Type B pancreatic cell (in vitro differentiated cells): ENCODE measurements at places on chromosomes 2 and 18. TPM values are rescaled to one million over a fixed set of nuclear protein-coding genes. Genes with fewer than 3 reads are reported as not detected.

DNA sequence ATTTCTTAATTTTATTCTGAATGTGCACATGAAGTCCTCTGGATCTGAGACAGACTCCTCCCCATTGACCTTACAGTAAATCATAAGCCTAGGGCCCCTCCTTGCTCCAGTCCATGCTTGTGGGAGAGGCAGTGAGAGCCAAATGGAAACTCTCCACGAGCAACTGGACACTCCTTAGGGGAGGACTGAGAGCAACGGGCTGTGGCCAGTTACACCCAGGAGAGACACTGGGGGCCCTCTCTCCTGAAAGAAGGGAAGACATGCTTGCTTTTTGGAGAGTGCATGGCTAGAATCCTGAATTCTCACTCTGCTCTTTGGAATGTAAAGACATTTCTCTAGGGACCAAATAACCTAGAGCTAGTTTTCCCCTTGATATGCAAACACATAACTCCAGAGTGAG lies 49.0 kb upstream of the BIN1 start:
- H3K4me3 ChIP-seq, result no peak overlapping the region
- no peaks in the 10 kb centered on the region for H3K27me3 ChIP-seq
- H3K27ac ChIP-seq, result no peak overlapping the region
- peak; percentile 40 for DNase-seq
- H3K4me1 ChIP-seq, result peaks cover 21% of the 10 kb centered on the region
- H3K36me3 ChIP-seq, result no peaks in the 10 kb centered on the region

- H3K4me3 ChIP-seq, result no peak overlapping the region
- no peaks in the 10 kb centered on the region for H3K36me3 ChIP-seq
- H3K27me3 ChIP-seq, result peaks cover 7% of the 10 kb centered on the region
- peaks cover 16% of the 10 kb centered on the region for H3K4me1 ChIP-seq
Observed at GRCh38 chr2:67631483-67631882, 234.3 kb downstream of the ETAA1 start.

GRCh38 chr2:9288681-9289338 lies 82.2 kb downstream of the ASAP2 start:
- H3K27me3 ChIP-seq, result no peaks in the 10 kb centered on the region
- H3K27ac ChIP-seq, result no peak overlapping the region
- DNase-seq, result no peak

DNA sequence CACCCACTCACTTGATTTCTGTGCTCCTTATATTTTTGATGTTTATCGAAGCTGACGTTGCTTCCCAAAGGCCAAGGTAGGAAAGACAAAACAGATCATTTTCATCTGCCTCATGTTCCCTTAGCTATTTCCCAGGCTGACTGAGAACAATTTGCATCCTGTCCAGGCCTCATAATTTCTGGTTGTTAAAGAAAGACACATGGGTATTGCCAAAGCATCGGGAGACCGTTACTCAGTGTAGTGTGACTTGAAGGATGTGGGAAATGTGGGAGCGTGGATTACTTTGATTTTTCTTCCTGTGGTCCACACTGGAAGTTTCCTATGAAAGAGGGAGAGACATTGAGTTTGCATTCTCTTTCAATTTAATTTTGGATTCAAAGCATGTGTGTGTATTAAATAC lies 204.6 kb downstream of the TRIB2 start:
- H3K27me3 ChIP-seq, result no peaks in the 10 kb centered on the region
- no peak overlapping the region for H3K4me3 ChIP-seq
- no peaks in the 10 kb centered on the region for H3K36me3 ChIP-seq
- peaks cover 11% of the 10 kb centered on the region for H3K4me1 ChIP-seq

DNA sequence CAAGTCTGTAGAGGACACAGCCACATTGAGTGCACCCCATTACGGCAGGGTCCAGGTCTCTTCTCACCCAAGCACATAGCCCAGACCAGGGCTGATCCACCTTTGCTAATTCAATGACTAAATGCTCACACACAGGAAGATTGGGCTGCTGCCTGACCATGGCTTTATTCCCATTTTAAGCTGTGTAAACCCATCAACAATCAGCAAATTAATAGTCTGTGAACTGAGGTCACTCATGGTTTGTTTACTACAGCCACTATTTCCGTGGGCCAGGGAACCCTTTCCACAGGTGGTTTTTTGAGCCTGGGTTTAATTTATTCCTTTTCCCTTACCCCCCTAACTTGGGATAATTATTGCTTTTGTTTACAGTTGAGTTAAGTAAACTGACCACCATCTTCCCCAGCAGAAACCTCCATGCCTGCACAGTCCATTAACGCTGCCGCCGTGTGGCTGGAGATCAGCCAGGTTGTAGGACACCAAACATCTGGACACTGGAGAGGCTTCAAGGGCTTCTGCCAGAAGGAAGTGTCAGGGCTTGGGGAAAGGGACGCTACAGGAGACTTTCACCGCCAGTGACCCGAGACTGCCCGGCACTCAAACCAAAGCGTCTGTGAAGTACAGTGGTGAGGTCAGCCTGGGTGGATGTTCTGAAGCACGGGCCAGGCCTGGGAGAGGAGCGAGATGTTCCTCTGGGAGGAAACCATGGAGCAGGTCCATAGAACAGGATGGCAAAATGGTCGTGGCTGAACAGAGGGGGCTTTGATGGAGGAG lies 282.9 kb downstream of the DYSF start:
- H3K27me3 ChIP-seq, result peaks cover 8% of the 10 kb centered on the region
- H3K4me3 ChIP-seq, result no peak overlapping the region
- no peaks in the 10 kb centered on the region for H3K36me3 ChIP-seq
- no peak for DNase-seq
- no peaks in the 10 kb centered on the region for H3K4me1 ChIP-seq

GRCh38 chr2:60852282-60852860 lies 29.0 kb upstream of the REL start:
- no peaks in the 10 kb centered on the region for H3K4me1 ChIP-seq
- no peak for DNase-seq
- peaks cover 6% of the 10 kb centered on the region for H3K27me3 ChIP-seq
- no peaks in the 10 kb centered on the region for H3K36me3 ChIP-seq
- H3K4me3 ChIP-seq, result no peak overlapping the region
- no peak overlapping the region for H3K27ac ChIP-seq

GRCh38 chr2:67131257-67131609 lies 265.9 kb upstream of the ETAA1 start:
- H3K27ac ChIP-seq, result no peak overlapping the region
- H3K27me3 ChIP-seq, result no peaks in the 10 kb centered on the region
- no peak overlapping the region for H3K4me3 ChIP-seq
- peaks cover 23% of the 10 kb centered on the region for H3K4me1 ChIP-seq
- no peaks in the 10 kb centered on the region for H3K36me3 ChIP-seq
- no peak for DNase-seq

GRCh38 chr2:73852020-73852419 lies 23.3 kb downstream of the STAMBP start:
- no peaks in the 10 kb centered on the region for H3K27me3 ChIP-seq
- DNase-seq, result no peak
- no peaks in the 10 kb centered on the region for H3K4me1 ChIP-seq
- peaks cover 23% of the 10 kb centered on the region for H3K36me3 ChIP-seq

GRCh38 chr2:129460299-129461198 lies 518.9 kb upstream of the RAB6C start:
- no peak overlapping the region for H3K4me3 ChIP-seq
- H3K27ac ChIP-seq, result no peak overlapping the region
- H3K27me3 ChIP-seq, result no peaks in the 10 kb centered on the region
- H3K4me1 ChIP-seq, result no peaks in the 10 kb centered on the region
- DNase-seq, result no peak
- no peaks in the 10 kb centered on the region for H3K36me3 ChIP-seq

- H3K27me3 ChIP-seq, result peaks cover 95% of the 10 kb centered on the region
- peaks cover 51% of the 10 kb centered on the region for H3K4me1 ChIP-seq
- H3K27ac ChIP-seq, result peak overlapping the region; percentile 64
- H3K4me3 ChIP-seq, result peak overlapping the region; percentile 88
- no peak for DNase-seq
Observed at GRCh38 chr2:176161825-176162626, 4.9 kb downstream of the HOXD3 start.

DNA sequence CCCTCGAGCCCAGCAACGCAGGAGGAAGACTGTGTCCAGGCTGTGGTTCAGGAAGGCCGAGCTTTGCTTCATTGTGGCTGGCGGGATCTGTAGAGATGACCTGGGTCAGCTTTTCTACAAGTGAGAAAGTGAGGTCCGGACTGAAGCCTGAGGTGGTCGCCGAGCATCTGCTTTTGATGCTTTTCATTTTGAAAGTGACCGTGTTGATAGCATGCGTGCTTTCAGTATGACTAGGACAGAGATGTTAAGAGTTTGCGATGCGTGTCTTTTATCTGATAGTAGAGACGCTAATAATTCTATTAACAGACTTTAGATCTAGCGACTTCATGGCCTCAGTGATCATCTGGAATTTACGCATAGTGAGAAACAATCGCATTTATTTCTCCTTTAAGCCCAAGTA lies 28.1 kb downstream of the CTDP1 start:
- no peaks in the 10 kb centered on the region for H3K4me1 ChIP-seq
- H3K27me3 ChIP-seq, result no peaks in the 10 kb centered on the region
- no peak overlapping the region for H3K27ac ChIP-seq

GRCh38 chr18:31942291-31942998 lies 483 bp downstream of the TRAPPC8 start:
- peak; percentile 71 for DNase-seq
- H3K27me3 ChIP-seq, result peaks cover 15% of the 10 kb centered on the region
- H3K27ac ChIP-seq, result peak overlapping the region; percentile 99
- peak overlapping the region; percentile 100 for H3K4me3 ChIP-seq

DNA sequence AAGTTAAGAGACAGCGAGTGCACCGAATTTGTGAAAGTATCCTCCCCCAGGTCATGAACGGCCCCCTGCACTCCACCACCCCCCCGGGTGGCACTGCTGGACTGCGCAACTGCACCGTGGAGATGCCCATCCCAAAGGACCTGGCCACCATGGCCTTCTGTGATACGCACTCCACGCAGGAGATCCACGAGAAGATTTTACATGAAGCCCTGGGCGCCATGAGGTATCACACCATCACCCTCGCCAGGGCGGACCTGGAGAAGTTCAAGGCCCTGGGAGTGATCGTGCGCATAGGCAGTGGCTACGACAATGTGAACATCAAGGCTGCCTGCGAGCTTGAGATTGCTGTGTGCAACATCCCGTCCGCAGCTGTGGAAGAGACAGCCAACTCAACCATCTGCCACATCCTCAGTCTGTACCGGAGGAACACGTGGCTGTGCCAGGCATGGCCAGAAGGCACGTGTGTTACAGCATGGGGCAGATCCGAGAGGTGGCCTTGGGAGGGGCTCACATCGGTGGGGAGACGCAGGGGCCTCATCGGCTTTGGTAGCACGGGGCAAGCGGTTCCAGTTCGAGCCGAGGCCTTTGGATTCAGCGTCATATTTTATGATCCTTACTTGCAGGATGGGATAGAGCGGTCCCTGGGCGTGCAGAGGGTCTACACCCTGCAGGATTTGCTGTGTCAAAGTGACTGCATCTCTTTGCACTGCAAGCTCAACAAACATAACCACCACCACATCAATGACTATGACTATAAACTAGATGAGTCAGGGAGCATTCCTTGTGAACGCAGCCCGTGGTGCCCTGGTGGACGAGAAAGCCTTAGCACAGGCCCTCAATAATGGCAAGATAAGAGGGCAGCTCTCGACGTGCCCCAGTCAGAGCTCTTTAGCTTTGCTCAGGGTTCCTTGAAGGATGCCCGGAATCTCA lies 290.8 kb upstream of the MC4R start:
- H3K4me1 ChIP-seq, result no peaks in the 10 kb centered on the region
- H3K27ac ChIP-seq, result no peak overlapping the region
- H3K4me3 ChIP-seq, result no peak overlapping the region
- H3K36me3 ChIP-seq, result no peaks in the 10 kb centered on the region
- no peak for DNase-seq

- no peak overlapping the region for H3K27ac ChIP-seq
- no peaks in the 10 kb centered on the region for H3K36me3 ChIP-seq
Observed at GRCh38 chr18:44624052-44624451, 56.6 kb upstream of the SETBP1 start.

GRCh38 chr2:195626507-195626906 lies 30.5 kb upstream of the SLC39A10 start:
- H3K36me3 ChIP-seq, result no peaks in the 10 kb centered on the region
- H3K27ac ChIP-seq, result no peak overlapping the region
- peaks cover 21% of the 10 kb centered on the region for H3K27me3 ChIP-seq
- no peak overlapping the region for H3K4me3 ChIP-seq
- no peaks in the 10 kb centered on the region for H3K4me1 ChIP-seq
- no peak for DNase-seq

GRCh38 chr2:7012141-7012764 lies 95.0 kb downstream of the RNF144A start:
- no peaks in the 10 kb centered on the region for H3K27me3 ChIP-seq
- H3K36me3 ChIP-seq, result peaks cover 12% of the 10 kb centered on the region

GRCh38 chr2:144701259-144701658 lies 181.3 kb upstream of the ZEB2 start:
- H3K36me3 ChIP-seq, result no peaks in the 10 kb centered on the region
- H3K27ac ChIP-seq, result no peak overlapping the region
- no peak for DNase-seq

DNA sequence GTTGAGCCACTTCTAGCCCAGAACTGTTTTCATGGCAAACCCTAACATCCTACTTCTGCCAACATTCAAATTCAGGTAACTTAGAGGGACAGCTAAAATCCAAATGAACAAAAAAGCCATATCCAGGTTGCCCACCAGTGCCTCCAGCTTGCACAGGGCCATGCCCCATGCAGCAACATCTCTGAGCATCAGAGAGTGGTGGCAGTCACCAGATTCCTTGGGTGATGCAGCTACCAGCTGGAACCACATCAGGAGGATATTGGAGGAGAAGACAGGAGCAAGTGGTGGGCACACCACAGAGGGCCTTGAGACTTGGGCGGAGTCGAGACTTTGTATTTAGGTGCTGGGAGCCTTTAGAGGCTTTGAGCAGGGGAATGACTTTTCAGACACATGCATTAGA lies 50.5 kb downstream of the SDC1 start:
- H3K36me3 ChIP-seq, result no peaks in the 10 kb centered on the region
- peaks cover 20% of the 10 kb centered on the region for H3K4me1 ChIP-seq
- no peak overlapping the region for H3K4me3 ChIP-seq
- no peak overlapping the region for H3K27ac ChIP-seq

DNA sequence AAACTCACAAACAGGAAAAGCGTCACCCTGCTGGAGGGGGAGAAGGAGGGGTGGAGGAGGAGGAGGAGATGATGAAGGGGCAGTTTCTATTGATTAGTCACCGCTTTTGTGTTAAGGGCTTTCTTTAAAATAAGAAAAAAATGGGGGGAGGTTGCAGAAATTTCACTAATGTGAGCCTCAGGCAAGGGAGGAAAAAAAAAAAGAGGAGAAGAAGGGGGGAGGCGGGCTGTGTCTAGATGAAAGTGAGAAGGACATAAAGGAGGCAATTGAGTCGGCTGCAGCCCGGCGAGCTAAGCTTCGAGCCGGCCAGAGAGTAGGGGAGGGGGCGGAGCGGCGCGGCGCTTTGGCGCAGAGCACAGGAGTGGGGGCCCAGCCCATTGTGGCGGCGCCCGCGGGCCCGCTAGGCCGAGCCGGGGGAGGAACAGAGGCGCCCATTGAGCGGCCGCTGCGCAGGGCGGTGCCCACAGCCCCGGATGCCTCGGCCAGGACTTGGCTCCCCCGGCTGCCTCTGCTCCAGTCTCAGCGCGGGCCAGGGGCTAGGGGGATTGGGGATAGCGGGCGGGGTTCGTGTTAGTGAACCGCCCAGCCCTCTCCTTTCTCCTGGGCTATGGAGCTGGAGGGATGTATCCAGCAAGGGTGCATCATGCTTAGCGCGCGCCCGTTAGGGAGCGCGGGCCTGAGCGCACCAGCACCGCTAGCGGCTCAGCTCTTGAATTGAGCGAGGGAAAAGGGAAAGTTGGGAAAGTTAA lies 7.9 kb downstream of the PAX3 start:
- H3K36me3 ChIP-seq, result peaks cover 7% of the 10 kb centered on the region
- peaks cover 100% of the 10 kb centered on the region for H3K27me3 ChIP-seq
- H3K27ac ChIP-seq, result peak overlapping the region; percentile 39
- no peak for DNase-seq
- peaks cover 7% of the 10 kb centered on the region for H3K4me1 ChIP-seq

Gene SCTR
- 1.9 and 2.4 TPM in 2 replicates for total RNA-seq

Gene HOXD13
- total RNA-seq, result 0.31 and 0.43 TPM in 2 replicates

Gene ITGB6
- total RNA-seq, result 3.2 and 7.8 TPM in 2 replicates

Gene WNT10A
- 5.5 and 31.8 TPM in 2 replicates for total RNA-seq

Gene CYS1
- total RNA-seq, result 0.79 and 0.94 TPM in 2 replicates
